Naive B cell (primary cell): ENCODE measurements at places on chromosomes 3 and 15. TPM values are rescaled to one million over a fixed set of nuclear protein-coding genes. Genes with fewer than 3 reads are reported as not detected.

BSN gene
- not detected for polyA plus RNA-seq

RYR3 gene
- polyA plus RNA-seq, result 0.20 TPM

ZNF502 gene
- 5.6 TPM for polyA plus RNA-seq

CCDC191 gene
- 23.8 TPM for polyA plus RNA-seq

SCAMP5 gene
- polyA plus RNA-seq, result not detected

LMAN1L gene
- not detected for polyA plus RNA-seq

LRRC49 gene
- polyA plus RNA-seq, result 0.63 TPM

ETV5 gene
- polyA plus RNA-seq, result 1.0 TPM

TLR9 gene
- polyA plus RNA-seq, result 3.8 TPM

CNOT10 gene
- polyA plus RNA-seq, result 31.0 TPM

SCG5 gene
- not detected for polyA plus RNA-seq

RAB6B gene
- not detected for polyA plus RNA-seq

SPRED1 gene
- 0.17 TPM for polyA plus RNA-seq

ANKRD34C gene
- polyA plus RNA-seq, result not detected

CCR9 gene
- polyA plus RNA-seq, result 1.7 TPM

TMCO5A gene
- not detected for polyA plus RNA-seq

FMN1 gene
- polyA plus RNA-seq, result 1.0 TPM

NEK10 gene
- polyA plus RNA-seq, result not detected

PSMA4 gene
- polyA plus RNA-seq, result 232 TPM

LEO1 gene
- polyA plus RNA-seq, result 18.0 TPM

TADA3 gene
- polyA plus RNA-seq, result 39.7 TPM

NPAP1 gene
- not detected for polyA plus RNA-seq

PFN2 gene
- polyA plus RNA-seq, result 0.79 TPM

CDC25A gene
- not detected for polyA plus RNA-seq

ITIH1 gene
- not detected for polyA plus RNA-seq

RTP4 gene
- 6.1 TPM for polyA plus RNA-seq

COL6A5 gene
- not detected for polyA plus RNA-seq

AADACL2 gene
- polyA plus RNA-seq, result not detected

BCL2A1 gene
- polyA plus RNA-seq, result 37.8 TPM

PRR20G gene
- polyA plus RNA-seq, result not detected

ZNF860 gene
- polyA plus RNA-seq, result 12.5 TPM

MCTP2 gene
- polyA plus RNA-seq, result 30.5 TPM

PLAAT1 gene
- not detected for polyA plus RNA-seq

CSTA gene
- not detected for polyA plus RNA-seq

GPR27 gene
- polyA plus RNA-seq, result 0.13 TPM

NDN gene
- polyA plus RNA-seq, result not detected

CLDN16 gene
- polyA plus RNA-seq, result not detected

UBAP1L gene
- polyA plus RNA-seq, result 0.04 TPM

HRH1 gene
- polyA plus RNA-seq, result not detected

RTP3 gene
- not detected for polyA plus RNA-seq

LAMB2 gene
- not detected for polyA plus RNA-seq

PXYLP1 gene
- polyA plus RNA-seq, result 1.7 TPM
